ENCODE measurements at places on chromosomes 2 and 18.

GRCh38 chr2:146451972-146452371 lies 1392.9 kb upstream of the ACVR2A start:
- no peak for DNase-seq

DNA sequence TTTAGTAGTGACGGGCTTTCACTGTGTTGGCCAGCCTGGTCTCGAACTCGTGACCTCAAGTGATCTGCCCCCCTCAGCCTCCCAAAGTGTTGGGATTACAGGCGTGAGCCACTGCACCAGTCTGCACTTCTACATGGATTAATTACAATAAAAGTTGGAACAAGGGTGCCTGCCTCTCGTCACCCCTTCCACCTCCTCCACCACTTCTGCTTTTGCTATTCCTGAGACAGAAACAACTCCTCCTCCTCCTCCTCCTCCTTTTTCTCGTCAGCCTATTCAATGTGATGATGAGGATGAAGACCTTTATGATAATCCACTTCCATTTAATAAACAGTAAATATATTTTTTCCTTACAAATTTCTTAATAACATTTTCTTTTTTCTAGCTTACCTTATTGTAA lies 35.2 kb downstream of the SRBD1 start:
- DNase-seq = no peak

- DNase-seq = no peak
These were observed 18.8 kb upstream of the MAP3K20 start for GRCh38 chr2:173056705-173057364.

GRCh38 chr2:238286987-238287736 lies 1.2 kb downstream of the PER2 start:
- DNase-seq = no peak

GRCh38 chr18:44280479-44280878 lies 400.2 kb upstream of the SETBP1 start:
- no peak for DNase-seq

GRCh38 chr18:3842844-3843243 lies 392.9 kb downstream of the TGIF1 start:
- DNase-seq = no peak

- DNase-seq = no peak
These were observed 229.5 kb upstream of the ZC3H15 start for GRCh38 chr2:186256540-186256939.

DNA sequence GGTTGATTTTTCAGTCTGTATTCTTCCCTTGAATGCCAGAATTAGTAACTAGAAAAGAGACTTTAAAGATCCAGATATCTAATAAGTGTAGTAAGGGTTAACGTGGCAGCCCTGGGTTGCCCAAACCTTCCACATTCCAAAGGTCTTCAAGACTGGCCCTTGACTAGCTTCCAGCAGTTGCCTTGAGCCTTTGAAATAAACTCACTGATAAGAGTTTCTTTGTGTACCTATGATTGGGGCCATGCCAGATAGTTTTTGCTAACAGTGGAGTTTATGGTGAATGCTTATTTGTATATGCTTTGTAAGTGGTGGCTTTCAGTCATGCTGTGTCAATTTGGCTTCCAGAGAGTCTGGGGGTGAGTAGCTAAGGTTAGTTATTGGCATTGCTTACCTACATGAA lies 722.3 kb downstream of the RNF144A start:
- no peak for DNase-seq

DNA sequence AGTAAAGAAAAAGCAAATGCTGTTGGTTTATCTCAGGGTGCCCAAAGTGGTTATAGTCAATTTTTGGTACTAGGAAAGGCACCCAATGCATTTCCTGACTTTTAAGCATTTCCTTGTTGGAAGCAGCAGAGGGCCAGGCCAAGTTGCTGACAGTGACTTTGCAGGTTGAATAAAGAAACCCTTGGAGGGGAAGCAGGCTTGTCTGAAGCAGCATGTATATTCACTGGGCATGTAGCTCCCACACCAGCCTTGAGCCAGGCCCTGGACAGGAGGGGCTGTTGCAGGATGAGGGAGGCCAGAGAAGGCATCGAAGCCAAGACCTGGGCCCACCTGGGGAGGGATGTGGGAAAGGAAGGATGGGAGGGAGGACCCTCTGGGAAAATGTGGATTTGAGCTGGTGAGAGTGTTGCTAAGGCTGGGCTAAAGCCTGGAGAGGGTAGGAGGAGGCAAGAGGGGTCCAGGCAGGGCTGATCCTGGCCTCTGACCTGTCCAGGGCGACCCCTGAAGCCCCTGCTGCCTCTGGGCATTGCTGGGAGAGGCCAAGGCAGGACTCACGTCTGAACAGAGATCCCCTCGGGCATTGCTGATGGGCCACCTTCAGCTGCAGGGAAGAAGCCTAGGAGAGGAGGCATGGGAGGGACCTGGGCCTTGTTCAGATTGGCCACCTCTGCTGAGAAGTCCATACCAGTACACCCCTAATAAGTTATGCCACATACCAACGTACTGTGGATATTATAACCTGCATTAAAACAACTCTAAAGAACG lies 79.6 kb downstream of the STPG4 start:
- DNase-seq = no peak

GRCh38 chr2:26852405-26853306 lies 4.7 kb downstream of the DPYSL5 start:
- no peak for DNase-seq

DNA sequence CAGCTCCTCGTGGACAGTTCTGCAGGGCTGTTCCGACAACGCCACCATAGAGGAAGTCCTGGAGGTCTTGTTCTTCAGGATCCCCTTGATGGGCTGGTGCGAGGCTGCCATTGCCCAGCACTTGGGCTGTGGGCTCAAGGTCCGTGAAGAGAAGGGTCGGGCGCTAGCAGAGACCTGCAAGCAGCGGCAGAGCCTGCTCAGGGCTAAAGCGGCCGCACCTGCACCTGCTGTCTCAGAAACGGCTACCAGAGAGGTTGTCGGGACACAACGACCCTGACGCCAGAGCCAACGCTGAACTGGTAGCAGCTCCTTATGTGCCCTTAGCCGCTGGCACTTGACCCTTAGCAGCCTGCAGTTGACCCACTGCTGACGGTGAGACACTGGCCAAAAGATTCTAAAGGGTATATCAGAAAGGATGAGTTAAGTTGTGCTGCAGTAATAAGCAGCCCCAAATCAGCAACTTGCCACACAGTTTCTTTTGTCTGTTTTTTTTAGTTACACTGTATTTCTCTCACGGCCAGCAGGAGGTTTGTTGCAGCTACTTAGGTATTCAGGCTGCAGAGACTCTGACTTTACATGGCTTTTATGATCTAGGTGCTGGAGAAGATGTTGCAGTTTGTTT lies 55.5 kb upstream of the ST6GAL2 start:
- no peak for DNase-seq

GRCh38 chr2:205197468-205198139 lies 484.7 kb upstream of the NRP2 start:
- DNase-seq = no peak

GRCh38 chr18:30929718-30930117 lies 112.8 kb downstream of the DSC3 start:
- no peak for DNase-seq

DNA sequence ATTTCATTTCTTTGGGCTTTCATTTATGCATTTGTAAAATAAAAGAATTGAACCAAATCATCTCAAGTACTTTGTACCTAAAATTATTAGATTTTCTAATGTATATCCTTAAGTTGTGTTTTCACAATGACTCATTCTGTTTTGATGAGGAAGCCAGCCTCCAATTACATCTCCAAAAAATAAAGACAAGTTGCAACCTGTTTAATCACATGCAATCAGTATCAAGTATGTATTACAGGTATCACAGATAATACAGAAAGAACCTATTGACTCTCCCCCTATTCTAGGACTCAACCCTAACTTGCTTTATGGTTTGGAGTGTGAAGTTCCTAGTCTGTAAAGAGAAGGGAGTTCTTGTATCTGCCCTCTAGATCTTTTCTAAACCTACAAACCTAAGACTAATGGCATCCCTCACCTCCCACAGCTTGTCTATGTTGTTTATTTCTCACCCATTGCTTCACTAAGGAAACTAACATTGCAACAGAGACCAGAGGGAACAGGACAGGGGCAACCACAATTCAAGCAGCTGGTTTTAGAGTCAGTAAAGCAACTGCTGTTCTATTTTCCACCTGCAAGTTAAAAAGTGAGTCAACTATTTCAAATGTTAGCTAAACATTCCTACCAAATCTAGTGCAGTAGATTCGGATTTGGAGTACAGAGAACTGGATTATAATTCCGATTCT lies 141.1 kb upstream of the ETAA1 start:
- peak; percentile 93 for DNase-seq

- DNase-seq = no peak
These were observed 15.7 kb downstream of the CCL20 start for GRCh38 chr2:227829337-227829736.

DNA sequence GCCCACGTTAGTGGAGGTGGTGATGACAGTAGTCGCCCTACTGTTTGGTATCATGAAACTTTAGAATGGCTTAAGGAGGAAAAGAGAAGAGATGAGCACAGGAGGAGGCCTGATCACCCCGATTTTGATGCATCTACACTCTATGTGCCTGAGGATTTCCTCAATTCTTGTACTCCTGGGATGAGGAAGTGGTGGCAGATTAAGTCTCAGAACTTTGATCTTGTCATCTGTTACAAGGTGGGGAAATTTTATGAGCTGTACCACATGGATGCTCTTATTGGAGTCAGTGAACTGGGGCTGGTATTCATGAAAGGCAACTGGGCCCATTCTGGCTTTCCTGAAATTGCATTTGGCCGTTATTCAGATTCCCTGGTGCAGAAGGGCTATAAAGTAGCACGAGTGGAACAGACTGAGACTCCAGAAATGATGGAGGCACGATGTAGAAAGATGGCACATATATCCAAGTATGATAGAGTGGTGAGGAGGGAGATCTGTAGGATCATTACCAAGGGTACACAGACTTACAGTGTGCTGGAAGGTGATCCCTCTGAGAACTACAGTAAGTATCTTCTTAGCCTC lies 16.2 kb downstream of the MSH6 start:
- DNase-seq = no peak

- DNase-seq = no peak
These were observed 37.9 kb downstream of the EHD3 start for GRCh38 chr2:31271851-31272267.

DNA sequence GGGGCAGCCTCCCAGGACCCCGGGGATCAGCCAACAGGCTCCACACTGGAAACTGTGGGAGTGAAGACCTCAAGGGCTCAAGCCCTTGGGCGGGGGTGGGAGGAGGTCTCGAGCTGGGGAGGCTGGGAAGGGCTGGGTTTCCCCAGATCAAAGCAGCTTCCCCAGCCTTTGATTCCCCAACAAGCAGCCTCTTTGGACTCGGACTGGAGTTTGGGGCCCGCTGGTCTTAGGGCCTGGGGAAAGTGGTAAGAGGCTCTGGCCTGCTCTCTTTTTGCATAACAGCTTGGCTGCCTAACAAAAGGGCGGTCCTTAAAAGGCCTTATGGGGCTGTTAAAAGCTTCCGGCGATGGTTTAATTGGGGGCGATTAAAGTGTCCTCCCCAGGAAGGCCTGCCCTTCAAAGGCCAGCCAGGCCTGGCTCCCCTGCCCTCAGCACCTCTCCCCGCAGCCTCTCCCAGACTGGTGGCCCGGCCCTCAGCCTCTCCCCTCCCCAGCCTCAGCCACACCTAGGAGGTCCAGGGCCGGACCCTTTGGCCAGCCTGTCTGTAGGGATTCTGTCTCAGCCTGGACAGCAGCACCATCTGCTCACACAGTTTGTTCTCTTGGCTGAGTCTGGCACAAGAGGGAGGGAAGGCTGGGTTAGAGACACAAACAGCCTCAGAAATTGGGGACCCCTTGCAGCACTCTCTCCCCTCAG lies 39.6 kb downstream of the ZFP36L2 start:
- no peak for DNase-seq

DNA sequence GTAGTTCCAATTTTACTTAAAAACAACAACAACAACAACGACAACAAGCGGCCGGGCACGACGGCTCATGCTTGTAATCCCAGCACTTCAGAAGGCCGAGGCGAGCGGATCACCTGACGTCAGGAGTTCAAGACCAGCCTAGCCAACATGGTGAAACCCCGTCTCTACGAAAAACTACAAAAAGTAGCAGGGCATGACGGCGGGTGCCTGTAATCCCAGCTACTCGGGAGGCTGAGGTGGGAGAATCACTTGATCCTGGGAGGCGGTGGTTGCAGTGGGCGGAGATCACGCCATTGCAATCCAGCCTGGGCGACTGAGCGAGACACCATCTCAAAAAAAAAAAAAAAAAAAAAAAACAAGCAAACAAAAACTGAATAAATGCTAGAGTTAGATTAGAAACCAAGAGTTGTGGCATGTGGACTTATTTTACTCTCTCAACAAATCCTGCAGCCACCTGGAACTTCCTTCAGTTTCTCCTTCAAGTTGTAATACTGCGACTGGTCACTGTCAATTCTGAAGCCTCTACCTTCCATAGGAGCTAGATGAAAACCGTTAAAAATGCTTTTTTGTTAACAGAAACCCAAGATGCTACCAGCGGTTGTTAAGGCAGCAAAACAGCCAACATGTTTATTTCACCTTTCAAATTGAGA lies 1.3 kb downstream of the ATP5F1A start:
- DNase-seq = no peak

DNA sequence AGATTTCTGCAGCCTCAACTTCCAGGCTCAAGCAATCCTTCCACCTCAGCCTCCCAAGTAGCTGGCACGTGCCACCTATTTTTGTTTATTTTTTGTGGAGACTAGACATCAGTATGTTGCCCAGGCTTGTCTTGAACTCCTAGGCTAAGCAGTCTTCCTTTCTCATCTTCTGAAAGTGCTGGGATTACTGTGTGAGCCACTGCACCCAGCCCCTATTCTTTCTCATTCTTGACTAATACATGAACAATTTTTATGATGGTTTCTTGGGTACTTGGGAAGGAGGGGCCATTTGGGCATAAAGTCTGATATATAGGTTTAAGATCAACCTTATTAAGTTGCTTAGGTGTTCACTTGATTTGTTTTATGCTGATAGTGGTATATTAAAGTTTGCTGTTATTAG lies 26.2 kb downstream of the EPC2 start:
- DNase-seq = no peak

DNA sequence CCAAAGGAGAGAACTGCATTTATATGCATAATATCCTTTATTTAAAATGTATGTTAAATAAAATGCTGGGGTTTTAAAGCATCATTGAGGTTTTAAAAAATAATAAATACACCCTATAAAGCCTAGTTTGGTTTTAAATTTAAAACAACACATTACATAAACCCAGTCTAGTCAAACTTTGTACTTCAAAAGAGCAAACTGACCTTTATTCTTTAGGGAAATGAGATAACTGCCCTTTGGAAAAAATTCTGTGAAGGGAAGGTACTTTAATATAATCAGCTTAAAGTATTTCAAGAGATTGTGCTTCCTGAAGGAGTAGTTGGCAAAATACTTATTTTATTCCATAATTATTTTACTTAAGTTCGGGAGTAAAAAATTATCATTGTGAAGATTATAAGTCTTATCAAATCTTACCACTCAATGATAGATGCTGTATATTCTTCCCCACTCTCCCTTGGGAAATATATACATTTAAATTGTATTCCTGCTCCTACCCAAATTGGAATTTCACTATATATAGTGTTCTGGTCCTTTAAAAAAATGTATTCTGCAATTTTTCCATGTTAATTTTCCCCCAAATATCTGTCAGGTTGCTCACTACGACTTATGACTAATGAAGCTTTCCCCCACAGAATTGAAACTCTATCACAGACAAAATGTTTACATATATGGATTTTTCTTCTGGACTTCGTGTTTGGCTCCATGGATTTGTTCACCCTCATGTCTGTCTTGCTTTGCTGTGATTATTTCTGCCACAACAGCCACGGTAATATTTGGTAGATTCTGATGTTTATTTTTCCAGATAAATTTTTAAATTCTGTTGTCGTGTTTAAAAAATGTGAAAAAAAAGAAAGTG lies 42.1 kb downstream of the ZC3H6 start:
- DNase-seq = no peak
